ENCODE measurements at places on chromosomes 11 and 22. TPM values are rescaled to one million over a fixed set of nuclear protein-coding genes. Genes with fewer than 3 reads are reported as not detected.

DNA sequence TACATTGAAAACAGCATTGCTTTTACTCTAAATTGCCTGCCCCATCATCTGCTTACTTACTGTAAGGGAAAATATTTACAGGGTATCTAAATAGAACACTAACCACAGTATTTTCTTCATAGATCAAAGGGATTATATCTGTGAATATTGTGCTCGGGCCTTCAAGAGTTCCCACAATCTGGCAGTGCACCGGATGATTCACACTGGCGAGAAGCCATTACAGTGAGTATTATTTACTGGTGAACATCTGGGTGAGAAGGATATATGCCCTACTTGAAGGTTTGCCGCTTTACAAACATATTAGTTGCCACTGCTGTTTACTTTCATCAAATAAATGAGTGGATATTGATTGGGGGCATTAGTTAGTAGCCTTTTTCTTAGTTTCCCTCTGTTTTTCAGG lies 5.9 kb upstream of the CNTF start:
- no peak for DNase-seq

- DNase-seq: no peak
Measured at GRCh38 chr11:68541991-68542390, 81.4 kb downstream of the PPP6R3 start.

GRCh38 chr11:63667995-63668795 lies 3.0 kb downstream of the ATL3 start:
- no peak for DNase-seq

DNA sequence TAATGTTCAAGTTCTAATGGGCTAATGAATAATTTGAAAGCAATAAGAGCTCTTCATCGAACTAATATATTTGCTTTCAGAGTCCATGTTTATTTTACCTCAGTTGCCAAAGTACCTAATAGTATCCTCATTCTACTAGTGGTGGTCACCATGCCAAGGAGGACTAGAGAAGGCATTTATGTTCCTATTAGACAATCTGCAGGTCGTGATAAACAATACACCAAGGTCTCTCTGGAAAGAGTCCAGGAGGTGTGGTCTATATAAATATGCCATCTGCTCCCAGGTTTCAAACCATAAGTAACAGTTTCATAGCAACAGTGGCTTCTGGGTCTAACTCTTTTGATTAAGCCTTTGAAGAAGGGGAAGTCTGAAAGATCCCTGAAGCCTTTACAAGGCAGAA lies 42.9 kb downstream of the ARFGAP3 start:
- no peak for DNase-seq

- DNase-seq: no peak
Measured at GRCh38 chr11:122754553-122755322, 83.6 kb upstream of the CRTAM start.

Gene SERGEF
- total RNA-seq: 14.1 TPM

GRCh38 chr11:12496181-12497025 lies 119.0 kb downstream of the PARVA start:
- no peak for DNase-seq
